ENCODE measurements at places on chromosomes 2 and 18. TPM values are rescaled to one million over a fixed set of nuclear protein-coding genes. Genes with fewer than 3 reads are reported as not detected.

DNA sequence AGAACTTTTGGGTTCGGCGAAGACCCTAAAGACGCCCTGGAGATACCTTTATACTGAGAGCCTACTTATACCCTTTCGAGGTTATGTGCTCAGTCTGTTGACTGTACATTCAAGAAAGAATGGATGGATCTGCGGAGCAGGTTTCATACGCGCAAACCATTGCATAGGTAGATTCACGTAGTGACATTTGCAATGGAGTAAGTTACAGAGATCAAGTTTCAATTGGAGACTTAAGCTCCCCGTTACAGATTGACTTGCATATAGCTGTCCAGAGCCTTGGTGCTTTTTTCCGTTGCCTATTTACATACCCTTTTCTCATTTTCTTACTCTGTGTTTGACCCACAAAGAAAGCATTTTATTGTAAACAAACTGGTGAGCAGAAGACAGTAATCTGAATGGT lies 923 bp downstream of the PSMD1 start:
- no peak for DNase-seq

DNA sequence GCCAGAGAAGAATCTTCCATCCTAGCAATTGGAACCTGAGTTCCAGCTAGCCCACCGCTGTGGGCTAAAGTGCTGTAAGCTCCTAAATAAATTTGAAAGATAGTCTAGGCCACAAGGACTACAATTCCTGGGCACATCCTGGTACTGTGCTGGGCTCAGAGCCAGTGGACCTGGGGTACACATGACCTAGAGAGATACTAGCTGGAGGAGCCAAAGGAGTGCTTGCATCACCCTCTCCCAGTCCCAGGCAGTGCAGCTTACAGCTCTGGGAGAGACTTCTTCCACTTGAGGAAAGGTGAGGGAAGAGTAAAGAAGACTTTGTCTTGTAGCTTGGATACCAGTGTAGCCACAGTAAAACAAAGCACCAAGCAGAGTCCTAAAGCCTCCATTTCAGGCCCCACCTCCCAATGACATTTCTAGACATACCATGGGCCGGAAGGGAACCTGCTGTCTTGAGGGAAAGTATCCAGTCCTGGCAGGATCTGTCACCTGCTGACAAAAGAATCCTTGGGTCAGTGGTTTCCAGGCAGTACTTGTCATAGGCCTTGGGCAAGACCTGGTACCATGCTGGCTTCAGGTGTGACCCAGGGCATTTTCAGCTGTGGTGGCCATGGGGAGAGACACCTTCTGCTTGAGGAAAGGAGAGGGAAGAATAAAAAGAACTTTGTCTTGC lies 89.5 kb downstream of the TMEM185B start:
- DNase-seq, result no peak

- no peak for DNase-seq
Observed at GRCh38 chr2:49426996-49427395, 272.7 kb upstream of the FSHR start.

GRCh38 chr2:37664231-37664643 lies 7.2 kb downstream of the CDC42EP3 start:
- DNase-seq, result no peak

DNA sequence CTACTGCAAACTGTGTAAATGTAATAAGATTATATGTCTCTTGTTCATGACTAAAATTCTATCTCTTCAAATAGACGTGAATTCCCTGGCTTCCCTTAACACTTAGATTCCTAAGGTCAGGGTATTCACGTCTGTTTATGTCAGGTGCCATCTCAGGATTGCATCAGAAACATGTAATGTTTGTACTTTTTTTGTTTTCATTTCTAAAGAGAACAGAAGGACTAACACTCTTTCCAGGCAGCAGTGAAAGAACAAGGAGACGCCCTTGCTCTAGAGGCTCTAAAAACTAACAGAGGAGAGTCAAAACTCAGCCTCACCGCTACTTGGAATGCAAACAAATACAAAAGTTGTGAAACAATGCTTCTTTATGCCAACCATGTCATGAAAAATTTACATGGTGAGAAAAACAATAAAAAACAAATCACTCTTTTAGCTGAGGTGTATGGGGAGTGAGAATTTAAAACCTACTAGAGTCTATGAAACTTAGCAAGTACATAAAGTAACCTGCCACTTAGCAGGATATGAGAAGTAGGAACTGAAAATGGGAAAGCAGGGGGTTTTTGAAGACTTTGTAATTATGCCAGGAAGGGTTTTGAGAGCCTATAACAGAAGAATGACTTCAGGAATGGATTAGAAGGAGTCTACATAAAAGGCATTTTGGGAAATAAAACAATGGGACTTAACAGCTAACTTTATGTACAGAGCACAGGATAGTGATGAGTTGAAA lies 522.7 kb downstream of the THSD7B start:
- no peak for DNase-seq

The CMPK2 gene
- total RNA-seq, result 0.92 TPM

- no peak for DNase-seq
Observed at GRCh38 chr2:206981086-206981674, 41.9 kb downstream of the CPO start.

The TMEM169 gene
- 0.14 TPM for total RNA-seq

GRCh38 chr2:241929551-241930490 lies 60.3 kb downstream of the RTP5 start:
- no peak for DNase-seq

DNA sequence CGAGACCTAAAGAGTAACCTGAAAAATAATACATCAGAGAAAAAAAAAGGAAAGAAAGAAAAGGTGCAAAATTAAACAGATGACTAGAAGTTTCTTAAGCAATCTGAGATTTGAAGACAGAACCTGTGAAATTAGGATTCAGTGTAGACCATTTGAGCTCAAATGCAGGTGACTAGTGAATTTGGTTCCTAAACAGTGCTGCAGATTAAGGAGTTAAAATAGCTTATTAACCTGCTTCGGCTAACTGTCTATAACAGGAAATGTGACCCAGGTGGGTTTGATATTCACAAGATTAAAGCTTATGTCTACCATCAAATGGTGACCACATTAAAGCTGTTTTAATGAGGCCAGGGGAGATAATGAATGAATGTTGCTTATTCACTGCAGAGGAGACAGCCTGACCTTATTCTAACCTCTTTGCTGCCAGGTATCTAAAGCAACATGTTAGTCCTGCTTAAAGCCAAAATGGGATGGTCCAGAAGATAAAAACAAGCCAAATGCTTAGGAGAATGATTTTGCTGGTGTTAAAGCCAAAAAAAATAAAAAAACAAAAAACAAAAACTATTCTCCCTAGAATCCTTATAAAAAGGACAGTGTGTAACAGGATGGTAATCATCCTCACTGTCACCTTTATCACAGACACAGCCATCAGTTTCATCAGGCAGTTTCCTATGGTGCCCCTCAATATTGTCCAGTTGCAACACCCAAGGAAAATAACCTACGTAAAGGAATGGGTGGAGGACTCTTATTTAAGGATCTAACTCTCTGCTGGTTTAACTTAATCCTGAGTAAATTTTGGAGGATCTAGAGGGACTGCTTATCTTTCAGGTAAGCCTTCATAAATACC lies 769.0 kb upstream of the ZEB2 start:
- DNase-seq, result no peak

The ALLC gene
- not detected for total RNA-seq

GRCh38 chr18:45792506-45793263 lies 32.8 kb upstream of the SIGLEC15 start:
- no peak for DNase-seq

The DSG4 gene
- not detected for total RNA-seq

- DNase-seq, result no peak
Observed at GRCh38 chr2:64362562-64363026, 91.4 kb upstream of the LGALSL start.

GRCh38 chr18:78622907-78623541 lies 356.6 kb upstream of the SALL3 start:
- DNase-seq, result no peak

The LRATD1 gene
- total RNA-seq, result 0.04 TPM

DNA sequence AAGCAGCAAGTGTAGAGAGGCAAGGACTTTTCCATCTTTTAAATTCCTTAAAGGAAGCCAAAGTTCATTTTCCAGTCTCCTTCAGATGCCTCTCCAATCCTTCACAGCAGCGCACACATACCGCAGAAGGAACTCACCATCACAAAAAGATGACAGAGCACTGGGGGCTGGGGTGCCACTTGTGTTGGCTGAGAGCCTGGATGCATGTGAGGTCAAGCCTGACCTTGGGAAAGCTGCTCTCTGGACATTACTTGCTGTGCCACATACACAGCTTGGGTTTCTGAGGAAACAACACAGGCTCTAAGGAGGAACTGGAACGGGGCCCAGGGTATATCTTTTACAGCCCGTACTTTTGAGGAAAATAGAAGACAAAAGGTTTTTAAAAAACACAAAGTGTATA lies 364.3 kb upstream of the MEX3C start:
- DNase-seq, result no peak

The TNS1 gene
- total RNA-seq, result 30.4 TPM

The CPLX4 gene
- not detected for total RNA-seq

The UGT1A4 gene
- not detected for total RNA-seq

GRCh38 chr2:38734299-38735058 lies 16.7 kb downstream of the SRSF7 start:
- DNase-seq, result no peak

DNA sequence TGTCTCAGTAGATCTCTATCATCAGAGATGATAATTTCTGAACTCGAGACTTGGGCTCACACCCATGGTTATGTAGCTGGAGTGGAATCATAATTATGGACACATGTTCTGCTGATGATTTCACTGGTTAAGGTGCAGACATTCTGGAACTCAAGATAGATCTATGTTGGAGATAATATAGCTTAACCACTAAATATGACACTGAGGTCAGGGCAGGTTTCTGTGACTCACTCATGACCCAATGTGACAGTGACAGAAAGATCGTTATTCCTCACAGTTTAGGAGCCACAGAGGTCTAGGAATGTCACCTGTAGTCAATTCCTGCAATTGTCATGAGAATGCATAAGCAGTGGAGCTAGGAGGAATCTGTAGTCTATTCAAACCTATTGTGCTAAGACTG lies 828.6 kb downstream of the TRIB2 start:
- no peak for DNase-seq

- no peak for DNase-seq
Observed at GRCh38 chr2:206245265-206245672, 29.2 kb upstream of the ZDBF2 start.

DNA sequence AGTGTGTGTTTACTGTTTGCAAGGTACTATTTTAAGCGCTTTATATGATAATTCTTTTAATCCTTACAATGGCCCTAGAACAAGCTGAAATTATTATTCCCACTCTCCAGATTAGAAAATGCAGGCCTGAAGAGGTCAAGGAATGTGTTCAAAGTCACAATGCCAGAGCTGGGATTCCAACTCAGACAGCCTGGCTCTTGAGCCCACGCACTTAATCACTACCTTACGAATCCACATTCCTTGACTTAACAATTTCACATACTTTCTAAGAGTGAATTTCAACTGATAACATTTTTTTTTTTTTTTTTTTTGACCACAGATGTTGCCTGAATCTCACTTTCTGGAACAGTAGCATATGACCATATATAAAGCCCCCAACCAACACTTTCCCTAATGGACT lies 400.3 kb downstream of the NCKAP5 start:
- DNase-seq, result no peak

The RNU2-63P gene
- total RNA-seq, result 66.2 TPM

The RPS27A gene
- 731 TPM for total RNA-seq

DNA sequence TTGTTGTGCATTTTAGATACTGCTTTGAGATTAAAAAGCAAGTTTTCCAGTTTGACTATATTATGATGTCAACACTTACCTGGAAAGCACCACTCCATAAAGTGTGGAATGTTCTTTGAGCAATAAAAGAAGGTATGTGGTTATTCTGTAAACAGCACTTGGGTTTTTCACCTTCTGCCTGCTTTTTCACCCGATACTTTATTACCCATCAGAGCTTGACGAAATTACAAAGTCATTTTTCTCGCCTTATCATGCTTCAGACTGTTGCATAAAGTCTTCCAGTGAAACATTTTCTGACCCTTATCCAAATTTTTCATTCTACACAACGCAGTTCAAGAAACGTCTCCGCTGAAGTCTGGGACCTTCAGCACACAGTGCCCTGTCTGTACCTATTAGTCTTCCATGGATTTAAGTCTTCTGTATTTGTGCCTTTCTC lies 25.2 kb downstream of the CAB39 start:
- DNase-seq, result no peak

The SERPINB10 gene
- not detected for total RNA-seq

DNA sequence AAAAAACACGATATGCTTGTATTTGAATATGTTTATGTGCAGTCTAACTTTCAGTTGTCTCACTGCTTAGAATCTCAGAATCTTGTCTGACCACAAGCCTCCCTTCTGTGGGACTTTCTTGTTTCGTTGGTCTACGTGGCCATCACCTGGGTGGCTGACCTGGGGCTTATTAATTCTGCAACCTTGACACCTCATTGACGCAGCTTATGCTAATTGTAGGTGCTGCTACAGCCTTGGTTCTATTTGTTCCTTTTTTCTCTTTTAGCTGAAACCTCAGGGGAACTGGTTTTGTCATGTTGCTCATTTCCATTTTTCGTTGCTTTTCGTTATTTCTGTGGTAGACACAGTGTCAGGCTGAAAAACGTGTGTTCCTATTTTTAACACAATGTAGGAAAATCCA lies 273.7 kb downstream of the SLC4A3 start:
- no peak for DNase-seq

The KIF5C gene
- total RNA-seq, result under 0.01 TPM

GRCh38 chr18:23662309-23663263 lies at the start of gene ANKRD29:
Gene ANKRD29 (minus strand): TSS chr18:23662911. CDS start chr18:23662730, 181 bp downstream.
- no peak for DNase-seq

- no peak for DNase-seq
Observed at GRCh38 chr18:74897971-74898657, 300.4 kb downstream of the ZNF407 start.

The MALL gene
- 72.2 TPM for total RNA-seq

- DNase-seq, result no peak
Observed at GRCh38 chr2:181196401-181196800, 216.0 kb downstream of the UBE2E3 start.

- DNase-seq, result no peak
Observed at GRCh38 chr2:182207049-182207746, 219.6 kb downstream of the PDE1A start.

DNA sequence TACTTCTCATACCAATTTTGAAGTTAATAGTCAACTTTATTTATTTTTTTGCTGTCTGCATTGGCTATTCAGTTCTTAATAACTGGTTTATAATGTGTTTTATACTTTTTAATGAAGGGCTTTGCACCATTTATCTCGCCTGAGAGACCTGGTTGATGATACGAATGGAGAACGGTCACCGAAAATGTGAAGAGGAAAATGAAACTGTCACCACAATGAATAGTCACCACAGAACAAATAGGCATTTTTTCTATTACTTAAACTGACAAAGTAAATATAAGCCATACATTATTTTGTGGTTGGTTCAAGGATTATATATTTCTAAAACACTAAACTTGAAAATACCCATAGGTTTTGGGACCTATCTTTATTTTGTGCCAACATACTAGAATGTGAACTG lies 20.4 kb downstream of the C18orf54 start:
- DNase-seq, result no peak

The SH3BP4 gene
- 56.5 TPM for total RNA-seq

GRCh38 chr2:138727956-138728355 lies 52.2 kb downstream of the NXPH2 start:
- DNase-seq, result no peak

Data from pulmonary artery endothelial cell (primary cell).